ENCODE measurements at places on chromosomes 1 and 21.

- no peak for DNase-seq
Measured at GRCh38 chr21:34122047-34122446, 48.7 kb downstream of the MRPS6 start.

DNA sequence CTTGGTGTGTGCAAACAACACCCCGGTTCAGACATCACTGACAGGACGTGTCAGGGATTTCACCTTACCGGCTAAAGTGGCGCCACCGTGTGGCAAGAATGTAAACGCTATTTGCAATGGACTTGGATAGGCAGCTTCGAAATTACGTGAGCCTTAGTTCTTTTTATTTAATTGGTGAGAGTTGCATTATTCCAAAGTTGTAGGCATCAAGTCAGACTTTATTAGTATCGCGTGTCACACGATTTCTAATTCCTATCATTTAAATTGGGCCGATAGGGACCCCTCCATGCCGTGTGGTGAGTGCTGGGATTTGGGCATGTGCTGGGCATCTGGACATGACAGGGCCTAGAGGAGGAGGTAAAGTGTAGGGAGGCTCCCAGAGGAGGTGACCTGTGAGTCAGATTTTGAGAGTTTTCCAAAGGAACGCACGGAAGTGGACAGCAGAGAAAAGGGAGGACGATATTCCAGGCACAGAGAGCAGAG is 14.5 kb upstream of the CPT2 start:
- DNase-seq, result peak; percentile 84

- DNase-seq, result no peak
Measured at GRCh38 chr21:42525029-42525581, 11.5 kb downstream of the SLC37A1 start.

DNA sequence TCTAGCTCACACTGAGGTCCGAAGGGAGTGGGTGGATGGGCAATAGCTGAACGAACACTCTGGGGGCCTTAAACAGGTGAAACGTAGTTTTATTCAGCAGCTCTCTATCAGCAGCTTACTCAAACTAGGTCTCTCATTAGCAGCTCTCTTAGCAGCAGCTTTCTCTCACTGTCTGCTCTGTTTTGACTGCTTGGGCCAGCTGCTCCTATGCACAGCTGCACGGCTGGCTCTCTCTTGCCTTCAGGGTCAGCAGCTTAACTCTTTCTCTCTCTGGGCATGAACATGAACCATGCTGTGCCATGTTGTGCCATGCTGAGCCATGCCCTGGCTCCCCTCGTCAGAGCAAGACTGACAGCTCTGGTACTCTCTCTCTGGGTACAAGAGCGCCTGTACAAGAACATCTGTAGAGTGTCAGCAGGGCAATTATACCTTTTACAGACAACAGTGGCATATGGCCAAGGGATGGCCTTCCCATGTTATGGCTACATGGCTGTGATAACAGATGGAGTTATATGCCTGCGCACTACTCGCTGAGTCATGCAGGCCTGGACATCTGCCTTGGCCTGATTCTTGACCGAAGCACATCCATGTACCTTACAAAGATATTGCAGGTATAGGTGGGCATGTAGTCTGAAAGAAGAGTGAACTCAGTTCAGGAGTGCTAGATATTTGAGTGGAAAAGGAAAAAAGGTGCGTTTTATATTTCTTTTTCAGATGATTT is 152.4 kb downstream of the LEPR start:
- DNase-seq, result no peak

- no peak for DNase-seq
Measured at GRCh38 chr1:171438441-171438840, 46.9 kb upstream of the PRRC2C start.

DNA sequence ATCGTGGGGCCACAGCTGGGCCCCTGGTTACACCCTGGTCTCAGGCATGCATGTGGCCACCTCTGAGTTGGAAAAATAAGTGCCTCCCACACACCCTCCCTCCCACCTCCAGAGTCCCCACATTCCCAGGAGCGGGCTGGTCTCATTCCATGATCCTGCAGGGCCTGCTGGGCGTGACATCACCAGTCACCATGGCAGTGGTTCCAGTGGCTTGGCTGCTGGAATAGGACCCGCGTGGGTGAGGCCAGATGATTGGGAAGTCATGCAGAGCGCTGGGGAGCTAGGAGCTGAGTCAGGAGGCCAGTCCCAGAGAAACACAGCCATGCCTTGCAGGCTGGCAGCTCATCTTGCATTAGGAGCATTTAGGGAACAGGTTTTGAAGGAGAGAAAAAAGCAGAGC is 125.4 kb upstream of the TMEM51 start:
- no peak for DNase-seq

GRCh38 chr1:231750296-231750695 is 123.7 kb downstream of the DISC1 start:
- no peak for DNase-seq
